Thoracic aorta (tissue), 2 donors: ENCODE measurements at places on chromosomes 16 and 17.
A peak's percentile ranks its signal among the peaks of the same experiment; 100 is the strongest.

GRCh38 chr17:68906638-68907037, 48.6 kb downstream of the ABCA8 start:
- no peak overlapping the region for H3K4me3 ChIP-seq
- no peak for DNase-seq
- H3K27ac ChIP-seq = no peak overlapping the region
- H3K4me1 ChIP-seq = peaks cover 20% of the 10 kb centered on the region
- H3K27me3 ChIP-seq = no peaks in the 10 kb centered on the region

DNA sequence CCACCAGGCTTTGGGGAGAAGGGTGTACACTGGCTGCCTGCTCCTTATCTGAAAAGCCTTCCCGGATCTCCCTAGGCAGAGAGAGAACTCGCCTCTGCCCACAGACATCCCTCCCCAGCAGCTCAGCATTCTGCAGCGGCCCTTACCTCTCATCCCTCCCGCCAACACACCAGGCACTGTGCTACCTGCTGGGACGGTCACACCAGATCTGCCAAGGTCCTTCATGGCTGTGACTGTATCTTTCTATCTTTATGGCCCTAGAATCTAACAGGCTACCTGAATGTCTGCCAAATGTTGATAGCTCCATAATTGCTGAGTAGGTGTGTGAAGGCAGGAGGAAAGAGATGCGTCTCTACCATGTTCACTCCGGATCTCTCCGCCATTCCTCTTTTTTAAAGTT, 7.9 kb downstream of the TSNAXIP1 start:
- H3K4me1 ChIP-seq = peaks cover 3% of the 10 kb centered on the region
- no peak overlapping the region for H3K27ac ChIP-seq
- no peak overlapping the region for H3K4me3 ChIP-seq
- H3K36me3 ChIP-seq = no peaks in the 10 kb centered on the region
- DNase-seq = no peak
- H3K27me3 ChIP-seq = no peaks in the 10 kb centered on the region

DNA sequence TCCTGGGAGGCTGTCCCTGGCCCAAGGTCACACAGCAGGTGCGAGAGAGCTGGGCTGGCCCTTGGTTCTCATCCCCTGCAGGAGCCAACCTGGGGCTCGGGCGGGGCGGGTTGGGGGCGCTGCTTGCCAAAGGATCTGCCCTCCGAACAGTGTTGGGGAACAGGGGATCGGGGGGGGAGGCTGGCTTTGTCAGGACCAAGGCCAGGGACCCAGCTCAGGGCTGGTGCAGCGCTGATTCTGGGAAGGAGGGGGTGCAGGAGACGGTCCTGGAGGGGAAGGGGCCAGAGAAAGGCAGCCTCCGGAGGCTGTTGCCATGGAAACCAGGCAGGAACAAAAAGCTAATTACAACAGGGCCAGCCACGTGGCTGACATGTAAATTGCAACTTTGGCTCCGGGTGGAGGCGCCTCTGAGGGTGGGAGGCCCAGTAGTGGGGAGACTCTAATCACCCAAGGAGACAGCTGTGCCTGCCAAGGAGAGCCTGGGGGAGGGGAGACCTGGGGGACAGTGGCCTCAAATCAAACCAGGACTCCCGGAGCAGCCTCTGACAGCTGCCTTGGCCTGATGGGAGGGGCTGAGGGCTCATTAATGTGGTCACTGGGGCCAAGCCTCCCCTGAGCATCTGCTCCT, 1.3 kb downstream of the TUBB3 start:
- H3K4me1 ChIP-seq = peaks cover 13% of the 10 kb centered on the region

DNA sequence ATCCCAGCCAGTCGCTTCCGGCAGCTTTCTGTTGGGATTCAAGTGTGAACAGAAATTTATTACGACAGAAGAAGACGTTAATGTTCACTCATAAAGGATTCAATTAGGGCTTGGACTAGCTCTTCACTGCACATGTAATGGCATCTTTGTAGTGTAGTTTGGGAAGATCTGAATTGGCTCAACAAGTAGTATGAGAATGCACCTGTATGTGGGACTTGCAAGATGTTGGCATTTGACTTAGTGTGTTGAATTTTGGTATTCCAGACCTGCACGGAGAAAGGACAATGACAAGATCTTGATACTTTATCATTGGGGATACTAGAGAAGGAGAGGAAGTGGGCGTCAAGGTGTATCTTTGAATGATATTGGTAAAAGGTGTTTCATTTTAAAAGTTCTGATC, 1.2 kb downstream of the PSMD11 start:
- peak overlapping the region; percentile 94 for H3K4me3 ChIP-seq
- peaks cover 15% of the 10 kb centered on the region for H3K36me3 ChIP-seq
- DNase-seq = no peak

GRCh38 chr17:17679748-17680147, 1.5 kb upstream of the RAI1 start:
- DNase-seq = no peak
- peaks cover 11% of the 10 kb centered on the region for H3K4me1 ChIP-seq
- H3K36me3 ChIP-seq = no peaks in the 10 kb centered on the region
